NCI-H2029 treated with DMSO at 0.1 percent for 48 hours (cell line): ENCODE measurements at places on chromosomes 5 and 9.

- no peak for DNase-seq
Measured at GRCh38 chr9:135879619-135880018, 27.7 kb downstream of the CAMSAP1 start.

DNA sequence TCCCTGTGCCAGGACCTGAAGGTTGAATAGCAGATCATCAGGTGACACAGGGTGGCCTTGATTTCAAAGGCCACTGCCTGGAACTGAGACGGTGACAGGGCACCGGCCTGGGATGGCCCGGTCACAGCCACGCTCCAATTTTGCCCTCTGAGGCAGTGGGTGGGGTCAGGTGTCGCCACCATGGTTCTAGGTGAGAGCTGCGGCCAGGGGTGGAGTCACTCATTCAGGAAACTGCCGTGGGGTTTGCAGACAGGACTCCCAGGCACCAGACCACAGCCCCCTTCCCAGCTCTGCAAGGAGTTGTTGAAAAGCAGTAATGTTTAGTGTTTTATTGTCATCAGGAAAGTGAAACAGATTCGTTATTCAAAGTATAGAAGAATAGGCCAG, 17.3 kb upstream of the RNU6ATAC start:
- no peak for DNase-seq

DNA sequence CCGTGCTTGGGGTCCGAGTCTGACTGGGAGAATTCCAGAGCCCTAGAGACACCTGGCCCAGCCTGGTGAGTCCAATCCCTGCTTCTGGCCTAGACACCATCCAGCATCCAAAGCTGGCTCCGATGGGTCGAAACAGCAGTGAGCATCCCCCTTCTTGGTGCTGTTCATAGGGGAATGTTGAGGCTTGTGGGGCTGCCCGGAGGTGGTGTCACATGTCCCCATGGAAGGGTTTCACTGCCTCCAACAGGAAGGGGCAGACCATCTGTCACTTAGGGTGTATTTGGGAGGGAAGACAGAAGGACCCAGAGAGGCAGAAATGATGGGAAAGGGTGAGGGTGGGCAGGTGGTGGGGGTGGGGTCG, 13.9 kb downstream of the C9orf50 start:
- no peak for DNase-seq

DNA sequence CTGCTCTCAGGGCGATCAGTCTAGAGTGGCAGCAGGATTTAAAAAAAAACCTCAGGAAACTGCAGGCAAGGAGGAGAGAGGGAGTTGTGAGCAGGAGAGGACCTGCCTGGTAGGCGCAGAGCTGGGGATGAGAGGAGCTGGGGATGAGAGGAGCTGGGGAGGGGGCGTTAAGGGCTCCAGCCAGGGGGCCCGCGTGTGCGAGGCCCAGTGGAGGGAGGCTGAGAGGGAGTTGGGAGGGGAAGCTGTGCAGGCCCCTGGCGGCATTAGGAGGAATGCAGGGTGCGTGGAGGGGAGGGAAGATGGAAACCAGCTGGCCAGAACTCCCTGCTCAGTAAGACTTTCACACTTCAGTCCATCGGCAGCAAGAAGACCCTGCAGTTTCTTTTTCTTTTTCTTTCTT, 45.2 kb upstream of the HMCN2 start:
- DNase-seq = no peak

DNA sequence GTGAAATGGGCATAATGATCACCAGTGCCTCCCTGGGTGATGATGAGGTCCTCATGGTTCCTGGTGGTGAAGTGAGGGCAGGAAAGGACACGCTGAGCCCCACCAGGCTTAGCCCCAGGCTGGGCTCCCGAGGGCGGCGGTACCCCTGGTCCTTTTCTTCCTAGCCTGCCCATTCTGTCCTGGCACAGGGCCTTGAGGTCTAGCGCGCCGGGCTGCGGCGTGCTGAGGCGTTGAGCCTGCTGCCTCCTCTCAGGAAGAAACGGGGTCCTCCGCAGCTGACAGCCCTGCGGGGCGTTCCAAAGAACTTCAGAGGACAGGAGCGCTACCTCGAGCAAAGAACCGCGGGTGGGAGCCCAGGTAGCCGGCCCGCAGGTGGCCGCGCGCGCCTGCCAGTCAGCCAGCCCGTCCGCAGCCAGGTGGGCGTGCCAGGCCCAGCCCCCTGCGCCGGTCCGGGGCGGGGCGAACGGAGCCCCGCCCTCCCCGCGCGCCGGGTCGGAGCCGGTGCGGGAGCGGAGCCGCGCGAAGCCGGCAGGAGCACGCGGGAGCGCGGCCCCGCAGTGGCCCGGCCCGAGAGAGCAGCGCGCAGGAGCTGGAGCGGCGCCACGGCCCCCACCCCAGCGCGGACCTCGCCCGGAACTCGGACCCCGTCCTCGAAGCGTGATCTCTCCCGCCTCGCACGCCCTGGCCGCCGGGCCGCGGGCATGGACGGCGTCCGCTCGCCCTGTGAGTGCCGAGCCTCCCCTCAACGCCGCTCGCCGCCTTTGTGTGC, at the start of gene WNK2:
WNK2 (plus strand) TSS at position 477 of the 769 bp plus-strand sequence. CDS start 791 bp downstream, outside the sequence.
- no peak for DNase-seq

DNA sequence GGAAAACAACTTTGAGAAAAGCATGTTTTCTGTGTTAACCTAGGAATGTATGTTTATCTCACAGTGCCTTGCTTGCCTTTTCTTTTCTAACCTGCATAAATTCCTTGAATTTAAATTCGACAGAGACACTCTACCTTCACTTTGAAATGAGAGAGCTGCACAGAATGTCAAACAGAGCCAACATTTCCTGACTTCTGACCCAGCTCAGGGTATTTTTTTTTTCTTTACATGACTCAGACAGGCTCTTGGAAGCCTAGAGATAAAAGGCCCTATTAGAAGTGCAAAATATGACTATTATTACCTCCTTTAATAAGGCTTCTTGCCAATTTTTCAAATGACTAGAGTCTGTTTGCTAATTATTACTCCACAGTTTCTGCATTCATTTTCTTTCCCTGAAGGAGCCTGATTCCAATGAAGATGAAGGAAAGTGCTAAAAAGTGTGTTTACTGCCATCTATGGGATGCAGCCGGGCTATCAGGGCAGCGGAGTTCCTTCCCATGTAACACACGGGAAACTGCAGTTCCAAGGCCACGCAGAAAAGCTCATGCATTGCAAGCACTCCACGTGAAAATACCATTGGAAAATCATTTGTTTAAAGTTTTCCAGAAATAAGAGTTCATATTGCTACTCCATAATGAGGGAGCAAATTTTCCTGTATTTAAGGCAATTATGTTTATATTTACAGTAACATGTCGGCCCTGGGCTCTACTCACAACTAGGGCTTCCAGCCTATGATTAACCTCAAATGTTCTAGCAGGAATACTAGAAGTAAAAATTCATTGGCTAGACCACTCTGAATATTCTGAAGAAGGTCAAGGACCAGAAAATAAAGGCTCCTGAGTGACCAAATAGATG, 485.6 kb downstream of the ZSWIM6 start:
- no peak for DNase-seq

DNA sequence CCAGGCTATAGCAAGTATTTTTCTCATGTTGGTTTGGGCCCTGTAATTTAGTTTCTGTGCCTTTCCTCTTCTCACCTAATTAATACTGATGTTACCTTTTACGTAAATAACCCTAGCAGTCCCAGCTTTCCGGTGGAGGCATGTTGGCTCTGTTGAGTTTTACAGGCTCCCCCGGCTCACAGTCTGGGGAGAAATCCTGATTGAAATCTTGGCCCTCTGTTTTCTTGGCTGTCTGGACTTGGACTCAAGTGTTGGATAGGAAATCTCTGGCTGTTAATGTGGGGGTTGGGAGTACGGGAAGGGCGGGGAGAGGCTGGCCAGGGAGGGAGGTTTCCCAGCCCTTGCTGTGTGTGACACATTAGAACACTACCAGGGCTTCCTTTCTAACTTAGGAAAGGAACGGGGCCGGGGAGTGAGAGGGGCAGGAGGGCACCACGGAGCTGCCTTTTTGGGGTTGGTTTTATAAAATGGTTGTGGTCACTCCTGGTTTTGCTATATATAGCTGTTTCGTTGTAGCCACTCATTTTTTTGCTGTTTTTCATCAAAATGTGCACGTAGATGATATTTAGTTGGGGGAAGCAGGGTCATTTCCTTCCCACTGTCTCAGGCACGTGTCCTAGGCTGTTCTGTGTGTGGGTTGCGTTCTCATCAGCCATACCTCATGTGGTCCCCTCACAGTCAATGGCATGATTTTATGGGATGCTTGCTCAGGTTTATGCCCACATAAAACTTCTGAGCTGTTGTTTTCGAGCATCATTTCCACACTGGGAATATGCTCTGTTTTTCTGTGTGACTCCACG, 11.0 kb downstream of the TRIO start:
- DNase-seq = no peak

DNA sequence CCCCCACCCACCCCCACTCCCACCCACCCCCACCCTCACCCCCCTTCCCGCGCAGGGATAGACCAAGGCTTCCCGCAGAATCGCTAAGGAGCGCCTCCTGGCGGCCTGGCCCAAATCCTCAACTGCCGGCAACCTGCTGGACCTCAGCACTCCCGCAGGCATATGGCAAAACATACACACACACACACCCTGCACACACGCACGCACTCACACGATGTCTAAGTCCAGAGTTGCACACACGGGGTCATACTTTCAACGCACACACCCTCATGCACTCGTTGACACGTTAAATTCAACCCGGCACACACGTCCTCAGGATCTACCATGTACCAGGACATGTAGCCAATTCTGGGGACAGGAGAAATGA, 1.7 kb downstream of the CPLX2 start:
- peak; percentile 38 for DNase-seq

DNA sequence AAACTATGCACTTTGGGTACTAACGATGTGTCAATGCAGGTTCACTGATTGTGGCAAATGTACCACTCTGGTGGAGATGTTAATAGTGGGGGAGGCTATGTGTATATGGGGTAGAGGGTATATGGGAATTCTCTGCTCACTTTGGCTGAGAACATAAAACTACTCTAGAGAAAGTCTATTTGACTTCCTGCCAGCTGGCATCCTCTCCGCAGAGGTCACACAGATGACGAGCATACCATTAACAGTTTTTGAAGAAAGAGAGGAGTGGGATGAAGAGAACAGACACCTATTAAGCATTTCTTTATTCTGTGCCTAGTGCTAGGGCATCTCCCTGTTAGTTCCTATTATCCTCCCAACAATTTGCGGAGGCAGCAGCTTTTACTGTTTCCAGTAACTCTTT, 58.4 kb upstream of the TRIM32 start:
- DNase-seq = no peak

DNA sequence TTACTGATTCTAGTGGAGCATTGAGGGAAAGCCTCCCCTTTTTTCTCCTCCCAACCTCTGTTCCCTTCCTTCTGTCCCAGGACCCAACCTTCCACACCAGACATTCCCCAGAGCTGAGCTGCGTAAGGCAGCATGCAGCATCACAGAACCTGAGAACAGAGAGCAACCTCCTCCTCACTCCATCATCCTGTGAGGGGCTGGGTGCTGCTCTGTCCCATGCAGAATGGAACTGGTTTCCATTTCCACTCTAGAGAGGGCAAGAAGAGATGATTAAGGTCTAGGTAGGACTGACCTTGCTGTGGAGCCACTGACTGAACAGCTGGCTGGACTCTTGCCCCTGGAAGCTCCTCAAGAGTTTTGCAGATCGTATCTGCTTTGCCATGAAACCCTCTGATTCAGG, 30.1 kb upstream of the IL7R start:
- DNase-seq = no peak

DNA sequence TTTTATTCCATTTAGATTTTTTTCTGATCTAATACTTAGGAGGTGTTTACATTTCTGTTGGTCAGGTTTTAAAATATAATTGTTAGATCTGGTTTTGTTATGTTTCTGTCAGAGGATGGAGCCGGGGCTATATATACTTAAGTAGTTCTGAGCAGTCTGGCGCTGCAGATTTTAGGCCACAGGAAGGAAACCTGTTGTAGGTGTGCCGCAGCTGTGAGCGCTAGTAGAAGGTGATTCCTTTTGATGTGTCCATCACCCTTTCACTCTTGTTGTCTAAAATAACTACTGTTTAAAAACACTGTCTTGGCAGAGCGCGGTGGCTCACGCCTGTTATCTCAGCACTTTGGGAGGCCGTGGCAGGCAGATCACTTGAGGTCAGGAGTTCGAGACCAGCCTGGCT, 17.0 kb downstream of the ZBTB34 start:
- DNase-seq = no peak

GRCh38 chr9:14159440-14160216, 154.3 kb downstream of the NFIB start:
- no peak for DNase-seq

GRCh38 chr5:155728857-155729683, 597.9 kb upstream of the SGCD start:
- peak; percentile 66 for DNase-seq

- DNase-seq = no peak
Measured at GRCh38 chr5:93532370-93532769, 48.6 kb downstream of the NR2F1-AS1 start.

GRCh38 chr9:2385746-2386145, 235.8 kb upstream of the VLDLR start:
- DNase-seq = no peak

GRCh38 chr5:43685252-43685950, 82.4 kb downstream of the NNT start:
- DNase-seq = no peak

GRCh38 chr5:123803359-123803758, 291.4 kb downstream of the CSNK1G3 start:
- no peak for DNase-seq

DNA sequence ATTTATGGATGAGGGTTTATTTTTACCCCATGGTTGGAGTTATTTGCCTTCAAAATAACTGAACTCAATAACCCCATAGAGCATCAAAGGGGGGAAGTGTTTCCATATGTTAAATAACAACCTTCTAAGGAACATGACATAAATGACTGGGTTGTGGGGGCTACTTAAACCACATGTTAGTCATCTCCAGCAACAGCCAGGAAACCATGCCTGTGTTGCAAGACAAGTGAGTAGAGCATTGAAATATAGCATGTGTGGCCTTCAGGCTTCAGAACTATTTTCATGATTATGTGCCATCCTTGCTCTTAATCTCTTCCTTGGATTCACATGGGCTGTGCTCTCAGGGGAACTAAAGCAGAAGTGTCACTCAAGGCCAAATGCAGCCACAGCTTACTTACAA, 431.2 kb downstream of the AGTPBP1 start:
- no peak for DNase-seq

DNA sequence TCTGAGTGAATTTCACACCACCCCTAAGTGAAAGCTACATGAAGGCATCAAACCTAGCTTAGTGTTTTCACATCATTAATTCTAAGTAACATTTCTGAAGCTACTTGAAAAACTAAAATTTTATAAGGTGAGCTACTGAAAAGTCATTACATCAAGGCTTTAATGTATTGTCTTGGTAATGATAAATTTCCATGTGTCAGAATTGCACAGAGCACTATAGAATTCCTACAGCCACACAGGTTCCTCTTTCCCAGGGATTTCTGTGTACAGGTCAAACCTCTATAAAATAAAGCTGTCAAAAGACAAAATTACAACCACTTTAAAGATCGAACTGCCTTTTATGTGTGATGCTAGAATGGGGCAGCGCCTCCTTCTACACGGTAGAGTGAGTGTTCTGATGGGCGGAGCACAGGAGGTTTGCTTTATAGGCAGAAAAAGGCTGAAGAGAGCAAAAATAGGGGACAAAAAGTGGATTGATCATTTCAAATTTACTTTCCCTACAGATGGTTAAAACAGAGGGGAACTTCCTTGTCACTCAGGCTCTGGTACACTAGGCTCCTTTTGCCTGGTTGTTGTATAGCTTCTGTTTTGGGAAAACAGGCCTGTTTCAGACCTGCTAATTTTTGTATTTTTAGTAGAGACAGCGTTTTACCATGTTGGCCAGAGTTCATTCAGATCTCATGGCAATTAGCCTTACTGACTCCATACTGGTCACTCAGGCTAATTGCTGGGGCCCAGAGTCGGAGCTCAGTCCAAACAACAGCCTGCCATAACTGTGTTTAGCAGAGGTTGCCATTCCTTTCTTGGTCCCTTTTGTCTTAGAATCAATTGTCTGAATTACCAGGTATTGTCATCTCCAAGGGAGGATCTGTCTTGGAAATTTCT, 102.5 kb upstream of the BASP1 start:
- no peak for DNase-seq
